Activated CD4-positive, alpha-beta T cell treated with anti-CD3 and anti-CD28 coated beads for 1 hour (primary cell): ENCODE measurements at places on chromosomes 2 and 18.

DNA sequence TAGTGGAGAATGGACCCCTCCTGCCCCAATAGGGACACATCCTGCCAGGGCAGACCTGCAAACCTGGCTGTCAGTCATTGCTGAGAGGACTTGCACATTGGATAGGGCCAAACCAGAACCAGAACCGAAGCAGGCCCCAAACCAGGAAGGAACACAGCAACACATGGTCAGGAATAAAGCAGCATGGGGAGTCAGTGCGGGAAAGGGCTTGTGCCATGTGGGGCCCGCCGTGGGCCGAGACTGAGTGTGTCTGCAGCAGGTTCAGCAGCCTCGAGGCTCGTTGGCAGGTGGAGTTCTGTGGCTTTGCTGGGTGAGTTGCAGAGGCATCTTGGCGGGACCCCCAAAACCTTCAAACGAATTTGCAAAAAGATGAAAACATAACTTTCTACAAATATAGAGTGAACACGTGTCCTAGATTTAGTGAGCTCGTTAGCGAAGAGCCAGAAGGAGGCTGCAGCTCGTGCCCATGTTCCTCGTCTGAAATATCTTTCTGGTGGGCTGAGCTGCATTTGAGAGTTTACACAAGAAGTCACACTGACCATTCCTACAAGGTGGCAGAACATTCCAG is 44.9 kb upstream of the LDLRAD4 start:
- DNase-seq = no peak

GRCh38 chr2:32357318-32358110 is 691 bp downstream of the BIRC6 start:
- DNase-seq = peak; percentile 14

DNA sequence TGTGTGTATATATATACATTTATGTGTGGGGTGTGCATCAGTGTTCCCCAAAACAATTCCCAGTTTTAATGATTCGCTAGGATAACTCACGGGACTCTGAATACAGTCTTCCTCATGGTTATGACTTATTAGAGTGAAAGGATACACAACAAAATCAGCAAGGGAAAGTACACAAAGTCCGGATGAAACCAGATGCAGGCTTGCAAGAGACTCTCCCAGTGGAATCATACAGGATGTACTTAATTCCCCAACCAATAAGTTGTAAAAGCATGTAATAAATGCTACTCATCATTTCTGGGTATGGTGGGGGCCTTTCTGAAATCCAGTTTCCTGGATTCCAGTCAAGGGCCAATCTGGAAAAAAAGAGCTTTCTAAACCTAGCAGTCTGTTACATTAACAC is 654.1 kb upstream of the SYT4 start:
- DNase-seq = no peak

- no peak for DNase-seq
These were observed 47.7 kb downstream of the RAPGEF4 start for GRCh38 chr2:172783165-172783898.

DNA sequence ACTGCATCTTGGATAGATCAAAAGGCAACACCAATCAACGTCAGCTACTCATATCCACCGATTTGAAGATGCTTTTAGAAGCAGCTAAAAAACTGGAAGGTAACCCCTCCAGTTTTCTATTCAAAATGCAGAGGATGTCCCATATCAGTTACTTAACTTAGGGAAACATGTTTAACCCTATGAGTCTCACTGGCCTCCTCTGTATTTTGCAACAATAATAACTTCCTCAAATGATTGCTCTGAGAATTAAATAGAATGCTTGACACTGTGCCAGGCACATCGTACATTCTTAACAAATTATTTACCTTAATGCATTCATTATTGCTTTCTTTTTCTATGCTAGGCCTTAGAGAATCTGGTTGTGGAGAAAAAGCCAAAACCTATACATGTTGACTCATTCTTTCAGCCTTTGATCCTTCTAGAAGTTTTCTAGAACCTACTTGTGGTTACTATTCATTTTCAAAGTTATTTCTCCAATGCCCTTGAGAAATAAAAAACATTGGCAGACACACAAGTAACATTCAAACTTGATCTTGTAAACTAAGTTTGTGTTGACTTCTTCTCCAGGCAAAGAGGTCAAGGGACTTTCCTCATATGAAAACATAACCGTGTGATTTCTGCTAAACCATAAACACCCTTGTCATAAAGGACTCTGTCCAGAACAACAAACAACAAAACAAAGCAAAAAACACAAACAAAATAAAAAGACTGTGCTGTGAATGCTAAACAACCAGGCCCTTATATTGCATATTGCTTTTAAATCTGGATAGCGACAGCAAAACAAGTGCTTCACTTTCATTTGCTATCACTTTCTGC is 4.6 kb downstream of the DOCK10 start:
- DNase-seq = no peak

DNA sequence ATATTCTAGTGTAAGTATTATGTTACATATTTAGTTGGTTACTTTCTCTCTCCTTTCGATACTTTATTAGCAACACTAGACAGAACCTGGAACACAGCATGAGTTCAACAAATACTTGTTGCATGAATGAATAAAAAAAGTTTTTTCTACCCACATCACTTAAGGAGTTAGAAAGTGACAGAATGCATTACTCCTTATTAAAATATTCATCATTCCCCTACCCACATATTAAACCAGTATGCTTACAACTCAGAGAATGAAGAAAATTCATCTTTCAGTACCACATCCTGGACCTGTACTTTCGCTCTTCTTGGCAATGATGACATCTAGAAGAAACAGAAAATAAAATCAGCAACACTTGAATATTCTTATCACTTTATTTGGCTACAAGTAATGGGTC is 6.0 kb downstream of the SRBD1 start:
- DNase-seq = no peak

GRCh38 chr18:45335282-45336043 is 279.8 kb upstream of the SLC14A2 start:
- no peak for DNase-seq

- no peak for DNase-seq
These were observed 33.1 kb downstream of the ADRA2B start for GRCh38 chr2:96083064-96083939.

DNA sequence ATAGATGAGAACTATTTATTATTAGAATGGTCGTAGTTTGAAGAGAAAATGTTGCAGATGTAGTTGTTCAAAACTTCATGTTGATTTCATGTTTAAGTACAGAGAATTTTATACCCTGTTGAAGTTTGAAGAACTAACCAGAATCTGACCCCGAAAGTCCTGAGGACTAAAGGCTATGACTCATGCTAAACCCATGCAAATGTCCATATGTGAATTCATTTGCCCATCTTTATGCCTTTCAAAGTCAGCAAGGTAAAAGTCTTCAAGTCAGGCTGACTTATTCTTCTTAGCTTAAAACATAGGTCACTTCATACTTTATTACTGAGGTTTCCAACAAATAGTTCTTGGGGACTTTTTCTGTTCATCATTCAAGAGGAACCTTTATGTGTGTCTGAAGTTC is 185.5 kb downstream of the CCDC85A start:
- DNase-seq = no peak

DNA sequence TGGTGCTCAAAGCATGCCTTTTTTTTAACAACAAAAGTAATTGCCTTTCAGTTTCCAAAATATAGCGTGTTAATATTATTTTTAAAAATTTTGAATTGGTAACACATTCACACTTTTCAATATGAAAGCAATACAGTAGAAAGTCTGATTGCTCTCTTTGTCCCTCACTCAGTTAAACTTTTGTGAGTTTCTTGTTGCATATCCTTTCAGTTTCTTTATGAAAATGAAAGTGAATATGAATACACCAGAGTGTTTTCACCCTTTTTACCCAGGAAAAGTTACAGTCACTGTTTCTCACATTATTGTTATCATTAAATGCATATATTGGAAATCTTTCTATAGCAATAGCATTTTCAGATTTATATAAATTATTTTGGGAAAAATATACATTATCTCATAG is 377.4 kb upstream of the CRIM1 start:
- no peak for DNase-seq

DNA sequence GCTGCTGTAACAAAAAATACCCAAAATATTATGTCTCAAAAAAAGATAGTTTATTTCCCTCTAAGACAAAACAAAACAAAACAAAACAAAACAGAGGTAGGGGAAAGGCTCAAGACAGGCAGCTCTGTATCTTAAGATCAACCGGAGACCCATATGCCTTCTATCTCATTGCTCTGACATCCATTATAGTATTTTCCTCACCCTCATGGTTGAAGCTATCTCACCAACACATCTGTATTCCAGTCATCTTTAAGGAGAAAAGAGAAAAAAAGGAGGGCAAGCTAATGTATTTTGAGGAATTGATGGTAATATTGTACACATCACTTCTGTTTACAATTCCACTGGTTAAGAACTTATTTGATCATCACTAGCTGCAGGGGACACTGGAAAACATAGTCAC is 239.7 kb downstream of the ICOS start:
- DNase-seq = no peak

GRCh38 chr2:219441451-219442255 is 7.0 kb downstream of the SPEG start:
- peak; percentile 51 for DNase-seq

DNA sequence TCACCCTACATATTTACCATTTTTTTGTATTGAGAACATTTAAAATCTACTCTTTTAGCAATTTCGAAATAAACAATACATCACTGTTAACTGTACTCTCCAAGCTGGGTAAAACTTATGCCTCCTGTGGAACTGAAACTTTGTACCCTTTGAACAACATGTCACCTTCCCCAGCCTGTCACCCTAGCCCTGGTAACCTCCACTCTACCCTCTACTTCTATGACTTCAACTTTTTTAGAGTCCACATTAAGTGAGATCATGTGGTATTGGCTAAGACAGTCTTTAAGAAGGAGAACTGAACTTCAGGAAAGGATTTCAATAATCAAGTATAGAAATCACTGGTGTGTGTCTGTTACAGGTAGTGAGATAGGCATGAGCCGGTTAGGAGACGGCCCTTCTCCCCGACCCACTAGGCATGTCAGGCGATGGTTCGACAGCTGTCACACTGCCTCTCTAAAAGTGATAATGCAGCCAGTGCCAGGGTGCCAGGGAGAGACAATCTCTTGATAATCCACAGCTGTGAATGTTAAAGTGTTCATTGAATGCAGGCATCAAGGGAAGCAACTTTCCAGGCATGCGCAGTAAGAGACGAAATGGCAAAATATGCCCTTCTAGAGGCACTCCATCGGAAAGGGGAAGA is 74.6 kb upstream of the RNF152 start:
- DNase-seq = no peak

DNA sequence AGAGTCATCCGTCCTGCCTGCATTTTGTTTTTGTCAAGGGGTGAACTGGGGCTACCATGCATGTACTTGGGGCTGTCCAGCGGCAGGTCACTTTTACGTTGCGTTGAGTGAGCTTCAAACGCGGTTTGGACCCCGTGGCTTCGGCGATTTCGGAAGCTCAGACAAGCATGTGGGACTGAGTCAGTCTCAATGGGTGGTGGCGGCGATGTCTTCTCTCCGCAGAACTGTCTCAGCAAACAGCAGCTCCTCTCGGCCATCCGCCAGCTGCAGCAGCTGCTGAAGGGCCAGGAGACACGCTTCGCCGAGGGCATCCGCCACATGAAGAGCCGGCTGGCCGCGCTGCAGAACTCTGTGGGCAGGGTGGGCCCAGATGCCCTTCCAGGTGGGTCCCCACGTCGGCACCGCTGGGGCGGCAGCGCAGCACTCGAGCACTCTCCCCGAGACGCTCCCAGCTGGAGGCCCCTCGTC is 21.3 kb downstream of the FBLN7 start:
- DNase-seq = no peak

- no peak for DNase-seq
These were observed 66.7 kb downstream of the TNS1 start for GRCh38 chr2:217935901-217936684.
